T-cell (primary cell): ENCODE measurements at places on chromosomes 1 and 21. TPM values are rescaled to one million over a fixed set of nuclear protein-coding genes. Genes with fewer than 3 reads are reported as not detected.

GRCh38 chr1:238753252-238753651 is 633.1 kb upstream of the CHRM3 start:
- DNase-seq = no peak

GRCh38 chr1:147673406-147673805 is 3.1 kb upstream of the ACP6 start:
- no peak for DNase-seq

DNA sequence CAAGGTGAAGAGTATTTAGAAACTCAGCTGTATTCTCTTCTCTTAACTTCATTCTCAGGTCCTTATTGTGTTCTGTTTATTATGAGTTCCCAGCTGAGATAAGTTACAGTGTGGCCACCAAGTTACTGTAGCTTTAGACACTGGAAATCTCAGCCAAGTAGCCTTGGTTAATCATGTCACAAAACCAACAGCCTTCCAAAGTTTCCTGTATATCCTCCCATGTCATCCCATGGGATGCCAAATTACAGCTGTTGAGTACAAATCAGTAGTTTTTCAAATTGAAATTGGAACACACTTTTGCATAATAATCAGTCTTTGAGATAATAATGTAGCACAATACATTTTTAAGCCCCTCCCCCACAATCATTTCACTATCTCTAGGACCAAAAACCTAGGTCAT is 10.7 kb downstream of the ADAMTS5 start:
- DNase-seq = no peak

GRCh38 chr1:150180474-150180873 is 30.8 kb downstream of the PLEKHO1 start:
- no peak for DNase-seq

DNA sequence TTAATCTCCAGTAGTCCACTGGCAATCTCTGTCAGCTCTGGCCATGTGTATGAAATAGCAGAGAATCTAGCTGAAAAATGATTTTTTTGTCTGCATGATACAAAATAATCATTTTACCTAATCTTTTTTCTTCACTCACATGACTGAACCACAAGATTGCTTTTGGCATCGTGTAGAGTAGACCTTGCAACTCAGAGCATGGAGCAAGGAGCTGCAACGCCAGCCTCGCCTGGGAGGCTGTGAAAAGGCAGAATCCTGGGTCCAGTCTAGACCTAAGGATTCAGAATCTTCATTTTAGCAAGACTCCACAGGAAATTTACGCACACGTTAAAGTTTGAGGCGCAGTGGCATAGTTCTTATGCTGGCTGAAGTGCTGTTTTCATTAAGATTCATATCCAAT is 40.2 kb downstream of the TOMM20 start:
- no peak for DNase-seq

Gene IRF2BP2
- total RNA-seq = 163 TPM

Gene SDC3
- total RNA-seq = 0.07 TPM

Gene GSTM3
- total RNA-seq = 8.4 TPM
